ENCODE measurements at places on chromosomes 4 and X.
A peak's percentile ranks its signal among the peaks of the same experiment; 100 is the strongest.

DNA sequence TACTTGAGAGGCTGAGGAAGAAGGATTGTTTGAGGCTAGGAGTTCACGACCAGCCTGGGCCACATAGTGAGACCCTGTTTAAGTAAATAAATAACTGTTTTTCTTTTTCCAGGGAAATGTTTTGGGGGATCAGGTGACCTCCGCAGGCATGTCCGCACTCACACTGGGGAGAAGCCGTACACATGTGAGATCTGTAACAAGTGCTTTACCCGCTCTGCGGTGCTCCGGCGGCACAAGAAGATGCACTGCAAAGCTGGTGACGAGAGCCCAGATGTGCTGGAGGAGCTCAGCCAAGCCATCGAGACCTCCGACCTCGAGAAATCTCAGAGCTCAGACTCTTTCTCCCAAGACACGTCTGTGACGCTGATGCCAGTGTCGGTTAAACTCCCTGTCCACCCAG is 30.5 kb downstream of the ZBTB49 start:
- peaks cover 62% of the 10 kb centered on the region for H3K36me3 ChIP-seq
- H3K27me3 ChIP-seq = no peaks in the 10 kb centered on the region
- H3K4me1 ChIP-seq = no peaks in the 10 kb centered on the region
- no peak overlapping the region for H3K27ac ChIP-seq
- DNase-seq = no peak
- no peak overlapping the region for H3K4me3 ChIP-seq

DNA sequence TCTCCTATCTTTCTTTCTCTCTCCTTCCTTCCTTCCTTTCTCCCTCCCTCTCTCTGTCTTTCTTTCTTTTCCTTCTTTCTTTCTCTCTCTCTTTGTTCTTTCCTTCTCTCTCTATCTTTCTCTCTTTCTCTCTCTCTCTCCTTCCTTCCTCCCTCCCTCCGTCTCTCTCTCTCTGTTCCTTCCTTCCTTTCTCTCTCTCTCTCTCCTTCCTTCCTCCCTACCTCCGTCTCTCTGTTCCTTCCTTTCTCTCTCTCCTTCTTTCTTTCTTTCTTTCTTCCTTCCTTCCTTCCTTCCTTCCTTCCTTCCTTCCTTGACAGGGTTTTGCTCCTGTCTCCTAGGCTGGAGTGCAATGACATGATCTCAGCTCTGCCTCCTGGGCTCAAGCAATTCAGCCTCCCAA is 24.2 kb upstream of the P2RY8 start:
- H3K27me3 ChIP-seq = no peaks in the 10 kb centered on the region
- peaks cover 38% of the 10 kb centered on the region for H3K4me1 ChIP-seq
- H3K4me3 ChIP-seq = no peak overlapping the region
- no peak for DNase-seq
- no peaks in the 10 kb centered on the region for H3K36me3 ChIP-seq

DNA sequence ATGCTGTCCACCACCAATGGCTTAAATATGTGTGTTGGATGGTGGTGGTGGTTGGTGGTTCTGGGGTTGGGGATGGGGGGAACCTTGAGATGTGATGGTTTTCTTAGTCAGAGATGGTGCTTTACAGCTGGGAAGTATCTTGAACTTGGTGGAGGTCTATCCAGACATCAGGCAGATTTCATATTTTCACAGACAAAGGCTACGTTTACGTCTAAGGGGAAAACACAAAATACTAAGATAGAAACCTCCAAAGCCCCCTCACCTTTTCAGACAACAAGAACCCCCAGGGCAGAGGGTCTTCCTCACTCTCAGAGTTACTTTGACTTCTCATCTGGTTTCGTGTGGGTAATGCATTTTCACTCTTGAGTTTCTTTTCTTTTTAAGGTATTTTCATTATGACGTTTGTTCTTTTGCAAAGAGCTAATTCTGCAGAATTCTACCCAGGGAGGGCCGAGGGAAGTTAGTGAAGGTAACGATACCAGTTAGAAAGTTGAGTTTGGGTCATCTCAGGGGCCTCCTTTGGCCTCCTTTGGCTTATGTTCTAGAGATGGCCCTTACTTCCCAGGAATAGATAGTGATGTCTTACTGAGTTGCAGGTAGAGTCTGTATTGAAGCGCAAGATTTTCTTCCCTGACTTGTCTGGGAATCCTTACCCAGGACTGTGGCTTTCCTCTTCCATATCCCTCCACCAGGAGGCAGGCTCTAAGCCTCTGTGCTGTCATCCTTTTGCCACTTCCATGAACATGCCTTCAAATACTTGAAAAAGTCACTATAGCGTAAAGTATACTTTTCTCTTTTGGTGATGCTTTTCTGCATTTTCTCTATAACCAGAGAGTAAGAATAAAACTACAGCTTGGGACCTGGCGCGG is 31.9 kb downstream of the RHOH start:
- peak; percentile 52 for DNase-seq
- peak overlapping the region; percentile 75 for H3K4me3 ChIP-seq
- no peaks in the 10 kb centered on the region for H3K27me3 ChIP-seq
- H3K27ac ChIP-seq = peak overlapping the region; percentile 99

DNA sequence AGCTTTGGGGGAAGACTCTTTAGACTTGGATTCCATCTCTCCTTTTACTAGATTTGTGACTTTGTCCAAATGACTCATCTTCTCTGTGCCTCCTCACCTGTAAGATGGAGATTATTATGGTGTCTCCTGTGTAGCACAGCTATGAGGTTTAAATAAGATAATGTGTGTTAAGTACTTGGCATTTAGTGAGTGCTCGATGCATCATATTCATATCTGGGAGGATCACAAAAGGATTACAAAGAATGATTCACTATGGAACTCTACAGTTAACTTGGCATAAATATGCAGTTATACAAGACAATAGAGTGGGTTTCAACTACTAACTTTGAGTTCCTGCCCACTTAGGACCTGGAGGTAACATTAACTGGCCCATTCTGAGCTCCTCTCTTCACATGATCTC is 2.3 kb downstream of the GBA3 start:
- H3K4me1 ChIP-seq = peaks cover 2% of the 10 kb centered on the region
- H3K27me3 ChIP-seq = no peaks in the 10 kb centered on the region

All from activated T-cell treated with anti-CD3 and anti-CD28 coated beads, Interleukin-2, amount 50 U/mL, for 24 hours (primary cell).